Eye (tissue), 1 donor: ENCODE measurements at places on chromosomes 6 and 20.
A peak's percentile ranks its signal among the peaks of the same experiment; 100 is the strongest.

DNA sequence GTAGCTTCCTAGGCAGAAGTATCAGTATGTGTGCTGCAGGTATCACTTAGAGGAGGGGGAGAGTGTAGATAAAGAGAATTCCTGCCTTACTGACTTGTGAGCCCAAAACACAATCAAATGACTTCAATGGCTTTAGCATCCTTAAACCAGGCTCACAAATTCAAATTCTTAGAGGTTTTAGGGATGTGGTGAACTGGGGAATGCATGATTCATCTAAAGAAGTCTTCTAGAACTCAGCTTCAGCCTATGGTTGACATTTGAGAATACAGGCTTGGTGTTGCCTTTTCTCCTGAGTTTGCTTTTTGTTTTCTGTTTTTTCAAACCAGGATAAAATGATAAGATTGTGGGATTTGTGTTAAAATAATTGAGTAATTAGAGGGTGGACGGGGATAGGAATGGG lies 14.4 kb downstream of the SNRPC start:
- no peak for DNase-seq

DNA sequence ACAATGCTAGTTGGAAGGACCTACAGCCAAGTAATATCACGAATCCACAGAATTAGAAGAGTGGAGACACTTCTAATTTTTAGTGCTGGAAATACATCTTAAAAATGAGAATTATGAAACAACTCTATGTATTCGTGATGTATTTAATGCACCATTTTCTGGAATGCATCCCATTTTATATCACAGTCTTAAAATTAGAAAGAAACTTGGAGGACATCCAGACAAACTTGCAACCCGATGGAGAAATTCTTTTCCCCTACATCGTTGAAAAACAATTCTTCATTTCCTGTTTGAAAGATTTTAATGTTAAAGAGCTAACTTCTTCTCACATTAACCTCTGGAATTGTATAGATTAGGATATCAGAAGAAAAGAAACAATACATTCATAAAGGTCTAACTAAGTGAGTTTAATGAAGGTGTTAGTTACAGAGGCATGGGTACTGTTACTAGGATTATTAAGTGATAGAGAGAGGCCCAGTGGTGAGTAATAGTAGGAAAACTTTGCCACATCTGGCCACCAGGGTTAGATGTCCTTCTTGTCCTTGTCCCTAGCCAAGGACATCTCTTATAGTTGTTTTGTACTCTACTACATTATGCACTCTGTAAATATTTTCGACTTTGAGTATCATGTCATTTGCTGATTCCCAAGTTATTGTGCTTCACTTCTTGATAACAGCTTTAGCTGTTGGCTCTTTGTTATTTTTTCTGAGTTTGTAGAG lies 502.4 kb upstream of the PTCHD4 start:
- DNase-seq, result no peak

DNA sequence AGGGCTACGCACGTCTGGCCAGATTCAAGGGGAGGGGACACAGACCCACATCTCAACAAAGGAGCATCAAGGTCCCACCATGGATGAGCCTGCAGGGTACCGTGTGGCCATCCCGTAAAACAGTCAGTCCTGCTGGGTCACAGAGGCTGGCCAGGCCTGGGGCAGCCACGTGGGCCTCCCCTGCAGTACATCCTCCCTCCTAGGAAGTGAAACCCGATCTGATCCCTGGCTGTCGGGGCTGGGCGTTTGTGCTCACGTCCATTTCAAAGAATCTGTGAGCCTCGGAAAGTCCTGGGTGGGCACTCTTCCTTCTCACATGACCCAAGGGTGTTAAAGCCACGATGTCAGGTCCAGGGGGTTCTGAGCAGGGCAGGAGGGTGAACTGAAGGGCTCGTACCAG lies 14.3 kb downstream of the SULF2 start:
- no peak for DNase-seq

- DNase-seq, result peak; percentile 97
Observed at GRCh38 chr6:84764332-84765049, at the start of gene TBX18. TSS of gene TBX18 (minus strand) at chr6:84764598. CDS start at chr6:84764181, 417 bp downstream.

- DNase-seq, result no peak
Observed at GRCh38 chr6:33976437-33977360, 169.2 kb downstream of the GRM4 start.

DNA sequence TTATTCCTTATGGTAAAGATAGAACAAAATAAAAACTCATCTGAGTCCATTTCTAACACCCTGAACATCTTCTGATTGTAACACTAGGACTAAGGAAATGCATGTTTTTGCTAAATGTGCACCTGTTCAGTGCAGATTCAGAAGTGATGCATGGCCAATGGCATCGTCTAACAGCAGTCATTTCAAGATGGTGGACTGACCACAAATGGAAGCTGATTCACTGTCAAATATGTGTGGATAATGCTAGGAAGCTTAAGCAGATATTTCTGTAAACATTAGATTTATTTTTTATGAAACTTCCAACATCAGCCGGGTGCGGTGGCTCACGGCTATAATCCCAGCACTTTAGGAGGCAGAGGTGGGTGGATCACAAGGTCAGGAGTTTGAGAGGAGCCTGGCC lies 394.8 kb downstream of the SAMD5 start:
- DNase-seq, result no peak

- DNase-seq, result no peak
Observed at GRCh38 chr20:10519361-10520046, 84.4 kb downstream of the SLX4IP start.

- DNase-seq, result no peak
Observed at GRCh38 chr6:2921520-2922115, 18.5 kb upstream of the SERPINB9 start.

DNA sequence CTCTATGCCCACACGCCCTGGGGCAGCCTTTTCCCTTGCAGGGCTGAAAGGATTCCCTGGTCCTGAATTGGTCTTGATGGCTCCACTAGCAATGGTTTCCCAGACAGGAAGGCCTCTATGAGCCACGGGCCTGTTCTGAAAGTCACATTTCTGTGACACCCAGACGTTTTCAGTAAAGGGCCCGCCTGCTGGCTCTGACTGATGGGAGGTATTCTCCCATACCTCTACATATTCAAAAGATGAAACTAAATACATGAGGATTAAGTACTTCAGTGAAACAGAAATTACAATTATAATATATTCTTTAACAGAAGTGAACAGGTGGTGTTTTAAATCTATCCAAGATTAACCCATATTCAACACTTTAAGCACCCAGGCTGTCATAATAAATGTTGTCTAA lies 629.8 kb downstream of the CDH26 start:
- no peak for DNase-seq

DNA sequence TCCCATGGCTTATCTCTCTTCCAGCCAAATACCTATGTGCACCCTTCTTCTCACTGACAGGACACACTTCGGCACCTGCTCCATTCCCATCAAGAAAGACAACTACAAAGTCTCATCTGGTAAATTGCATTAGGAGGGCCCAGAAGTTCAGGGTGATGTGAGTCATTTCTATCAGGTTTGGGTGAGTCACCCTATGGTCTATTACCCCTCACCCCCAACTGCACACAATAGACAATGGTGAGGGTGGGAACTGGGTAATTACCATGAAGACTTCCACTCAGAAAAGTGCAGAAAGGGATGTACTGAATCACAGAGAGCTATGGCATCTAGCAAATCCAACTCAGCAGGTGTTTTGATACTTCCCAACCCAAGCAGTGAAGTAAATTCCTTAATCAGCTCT lies 54.8 kb downstream of the OPN5 start:
- no peak for DNase-seq

- DNase-seq, result no peak
Observed at GRCh38 chr6:47655719-47656595, 42.4 kb upstream of the ADGRF4 start.

- peak; percentile 65 for DNase-seq
Observed at GRCh38 chr6:51675020-51675921, 412.1 kb downstream of the PKHD1 start.

DNA sequence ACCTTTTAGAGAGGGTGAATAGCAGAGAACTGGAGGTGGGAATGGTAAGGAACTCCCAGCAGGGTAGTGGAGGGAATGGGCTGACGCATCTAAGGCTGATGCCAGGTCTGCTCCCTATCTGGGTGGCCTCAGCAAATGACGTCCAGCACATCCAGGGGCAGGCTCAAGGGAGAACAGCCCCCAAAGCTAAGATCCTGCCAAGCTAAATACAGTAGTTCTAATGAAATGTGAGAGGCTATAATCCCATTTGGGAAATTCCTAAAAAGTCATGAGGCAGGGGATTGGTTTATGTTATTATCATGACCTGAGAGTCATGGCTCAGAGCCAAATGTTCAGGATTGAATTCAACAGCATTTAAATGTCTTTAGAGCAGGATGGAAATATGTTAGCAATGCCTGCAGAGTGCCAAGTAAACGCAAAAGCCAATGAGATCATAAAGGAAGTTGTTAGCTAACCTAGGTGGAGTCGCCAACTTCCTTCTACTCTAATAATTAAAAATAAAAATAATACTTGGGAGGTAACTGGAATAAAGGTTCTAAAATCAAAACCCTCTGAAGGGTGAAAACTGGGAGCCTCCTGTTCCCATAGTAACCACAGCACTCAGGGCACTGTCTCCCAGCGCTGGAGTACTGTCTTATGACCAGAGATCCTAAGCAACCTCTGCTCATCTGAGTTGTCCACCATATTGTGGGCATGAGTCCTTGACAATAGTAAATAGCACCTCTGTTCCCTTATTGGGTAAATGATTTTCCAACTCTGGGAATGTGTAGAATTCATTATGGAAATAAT lies 34.8 kb downstream of the IYD start:
- peak; percentile 89 for DNase-seq

DNA sequence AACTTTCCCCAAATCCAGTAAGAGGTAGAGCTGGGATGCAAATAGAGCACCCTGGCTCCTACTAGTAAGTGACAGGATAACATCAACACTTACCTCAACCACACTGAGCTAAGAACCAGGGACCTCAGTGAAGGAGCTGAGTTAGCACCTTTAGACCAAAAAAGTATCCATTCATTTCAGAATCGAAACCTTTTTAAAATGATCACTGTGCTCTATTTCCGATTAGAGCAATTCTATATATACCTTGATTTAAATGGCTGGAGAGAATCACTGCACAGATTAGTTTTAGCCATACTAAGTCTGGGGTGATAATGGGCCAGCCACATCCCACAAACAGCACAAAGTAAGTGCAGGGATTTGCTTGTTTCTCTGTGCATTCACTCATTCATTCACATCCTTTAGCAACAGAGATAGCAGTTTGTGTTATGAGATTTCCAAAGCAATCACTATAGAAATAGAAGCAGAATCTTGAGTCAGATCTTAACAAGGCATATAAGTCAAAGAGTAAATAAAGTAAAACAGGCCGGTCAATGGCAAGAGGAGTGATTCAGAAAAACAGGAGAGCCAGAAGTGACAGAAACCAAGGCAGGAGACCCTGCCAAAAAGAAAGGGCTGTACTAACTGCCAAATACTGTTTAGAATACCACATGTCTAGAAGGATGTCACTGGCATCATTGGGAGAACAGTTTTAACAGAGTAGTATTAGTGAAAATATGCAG lies 136.3 kb downstream of the KIF13A start:
- no peak for DNase-seq

GRCh38 chr6:75437421-75437891 lies 56.1 kb downstream of the FILIP1 start:
- peak; percentile 44 for DNase-seq

DNA sequence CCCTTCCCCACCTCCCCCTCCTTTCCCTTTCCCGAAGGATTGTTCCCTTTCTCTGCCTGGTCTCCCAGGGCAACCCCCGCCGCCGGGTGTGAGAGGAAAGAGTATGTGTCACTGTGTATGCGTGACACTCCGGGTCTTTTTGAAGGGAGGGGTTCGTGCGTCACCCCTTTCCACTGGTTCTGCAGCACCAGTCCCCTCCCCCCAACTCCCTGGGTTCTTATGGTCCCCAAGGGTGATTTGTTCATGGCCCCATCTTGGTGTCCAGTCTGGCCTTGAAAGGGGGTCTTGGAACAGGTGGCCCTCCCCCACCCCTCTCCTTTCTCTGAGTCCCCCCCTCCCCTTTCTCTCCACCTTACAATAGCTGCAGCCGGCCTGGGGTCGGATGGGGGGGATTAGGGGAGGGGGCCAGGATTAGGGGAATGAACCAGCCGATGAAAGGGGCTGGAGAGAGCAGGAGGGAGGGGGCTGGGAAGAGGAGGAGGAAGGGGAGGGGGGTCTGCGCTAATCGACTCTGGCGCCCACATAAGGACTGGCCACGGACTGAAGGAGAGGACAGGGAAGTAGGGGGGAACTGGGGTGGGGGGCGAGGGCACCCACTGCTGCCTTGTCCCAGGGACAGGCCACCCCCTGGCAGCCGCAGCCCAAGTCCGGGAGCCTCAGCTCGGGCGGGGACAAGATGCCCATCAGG lies 1.3 kb upstream of the RING1 start:
- peak; percentile 83 for DNase-seq

DNA sequence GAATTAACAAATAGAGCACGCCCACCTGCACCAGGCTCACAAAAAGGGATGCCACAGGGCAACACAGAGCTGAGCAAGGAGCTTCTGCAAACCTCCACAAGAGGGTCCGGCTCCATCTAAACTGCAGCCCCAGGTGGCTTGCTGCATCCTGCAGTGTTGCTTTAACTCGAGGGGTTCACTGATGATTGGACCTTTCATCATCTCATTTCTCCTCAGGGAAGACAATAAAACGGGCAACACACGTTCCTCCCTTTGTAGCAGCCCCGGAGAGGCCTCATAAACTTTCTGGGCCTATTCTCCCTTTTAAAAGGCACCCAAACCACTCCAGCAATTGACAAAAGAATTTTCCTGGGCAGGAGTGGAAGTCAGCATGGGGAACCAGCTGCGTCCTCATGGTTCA lies 161.5 kb upstream of the CDH4 start:
- no peak for DNase-seq

- no peak for DNase-seq
Observed at GRCh38 chr6:139262519-139263300, 29.1 kb downstream of the TXLNB start.

DNA sequence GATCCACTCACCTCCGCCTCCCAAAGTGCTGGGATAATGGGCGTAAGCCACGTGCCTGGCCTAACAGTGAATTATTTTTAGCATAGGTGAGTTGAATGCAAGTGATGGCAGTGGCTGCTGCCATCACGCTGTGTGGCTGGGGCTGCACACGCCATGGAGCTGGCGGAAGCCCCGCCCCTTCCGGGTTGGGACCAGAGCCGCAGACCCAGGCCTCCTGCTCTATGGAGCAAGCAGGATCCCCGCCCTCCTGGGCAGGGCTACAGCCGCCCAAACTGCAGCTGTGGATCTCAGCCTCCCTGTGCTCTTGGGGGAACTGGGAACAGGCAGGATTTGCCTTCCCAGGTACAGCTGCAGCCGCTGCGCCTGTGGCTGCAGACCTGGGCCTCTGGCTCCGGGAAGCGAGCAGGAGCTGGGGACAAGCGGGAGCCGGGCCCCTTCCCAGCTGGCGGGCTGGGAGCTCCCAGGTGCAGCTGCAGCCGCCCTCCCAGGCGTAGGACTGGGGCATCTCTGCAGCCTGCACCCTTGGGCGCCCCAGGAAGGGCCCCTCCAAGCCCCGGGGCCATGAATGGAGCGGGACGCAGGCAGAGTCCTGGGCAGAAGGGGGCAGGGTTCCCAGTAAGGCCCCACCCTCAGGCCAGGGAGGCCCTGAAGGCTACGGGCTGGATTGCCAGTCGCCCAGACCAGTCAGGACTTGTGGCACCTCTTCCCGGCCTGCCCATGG lies 30.9 kb upstream of the SLA2 start:
- DNase-seq, result no peak

- peak; percentile 85 for DNase-seq
Observed at GRCh38 chr6:50699051-50699775, 14.1 kb upstream of the TFAP2D start.
